ENCODE measurements at places on chromosomes 3 and 15.

GRCh38 chr3:72738752-72739530 is 109.3 kb downstream of the SHQ1 start:
- DNase-seq: peak; percentile 23

- DNase-seq: no peak
Observed at GRCh38 chr3:129315998-129316247, 37.3 kb downstream of the HMCES start.

- no peak for DNase-seq
Observed at GRCh38 chr15:66178531-66178910, 75.0 kb downstream of the MEGF11 start.

DNA sequence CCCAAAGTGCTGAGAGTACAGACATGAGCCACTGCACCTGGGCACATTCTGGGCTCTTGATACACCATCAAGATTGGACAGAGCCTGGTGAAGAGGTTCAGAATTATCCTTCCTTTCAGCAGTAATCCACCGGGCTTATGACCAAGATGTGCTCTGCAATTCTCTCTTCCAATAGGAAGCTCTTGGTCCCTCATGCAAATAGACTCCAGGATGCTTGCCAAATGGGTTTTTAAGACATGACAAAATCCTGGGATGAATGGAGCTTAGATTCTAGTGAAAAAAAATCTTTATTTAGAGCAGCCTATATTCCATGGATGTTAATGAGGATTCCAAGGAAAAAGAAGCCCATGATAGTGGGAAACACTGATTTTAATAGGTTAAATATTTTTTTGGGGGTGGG is 119.1 kb downstream of the SV2B start:
- no peak for DNase-seq

GRCh38 chr3:52237006-52237656 is 1.8 kb downstream of the TWF2 start:
- DNase-seq: no peak
